ENCODE measurements at places on chromosomes 5 and 9. TPM values are rescaled to one million over a fixed set of nuclear protein-coding genes. Genes with fewer than 3 reads are reported as not detected.

DNA sequence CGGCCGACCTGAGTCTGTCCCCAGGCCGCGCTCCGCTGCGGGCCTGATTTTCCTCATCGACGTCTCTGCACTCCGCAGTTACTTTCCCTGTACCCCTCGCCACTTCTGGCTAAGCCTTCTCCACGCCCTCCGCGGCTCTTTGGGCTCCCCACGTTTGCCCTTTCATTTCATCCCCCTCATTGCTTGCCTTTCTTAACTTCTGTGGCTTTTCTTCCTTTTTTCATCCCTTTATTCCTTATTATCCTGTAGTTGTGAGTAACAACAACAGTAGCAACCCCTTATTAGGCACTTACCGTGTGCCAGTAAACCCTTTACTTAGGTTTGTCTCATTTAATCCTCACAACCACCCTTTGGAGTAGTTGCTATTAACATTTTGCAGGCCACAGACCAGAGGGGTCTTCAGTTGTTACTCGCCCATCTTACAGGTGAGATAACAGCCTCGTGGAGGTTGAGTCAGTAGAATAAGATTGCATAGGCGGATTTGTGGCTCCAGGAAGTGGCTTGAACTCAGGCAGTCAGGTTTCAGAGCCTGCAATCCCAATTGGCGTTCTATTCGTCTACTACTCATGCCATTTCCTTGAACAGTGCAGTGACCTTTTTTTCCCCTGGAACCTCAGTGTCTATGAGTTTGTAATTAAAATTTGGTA is 724 bp downstream of the TCERG1 start:
- H3K27me3 ChIP-seq, result no peaks in the 10 kb centered on the region
- peak overlapping the region; percentile 93 for H3K4me3 ChIP-seq
- H3K4me1 ChIP-seq, result peaks cover 15% of the 10 kb centered on the region
- H3K27ac ChIP-seq, result peak overlapping the region; percentile 87
- no peak for DNase-seq

DNA sequence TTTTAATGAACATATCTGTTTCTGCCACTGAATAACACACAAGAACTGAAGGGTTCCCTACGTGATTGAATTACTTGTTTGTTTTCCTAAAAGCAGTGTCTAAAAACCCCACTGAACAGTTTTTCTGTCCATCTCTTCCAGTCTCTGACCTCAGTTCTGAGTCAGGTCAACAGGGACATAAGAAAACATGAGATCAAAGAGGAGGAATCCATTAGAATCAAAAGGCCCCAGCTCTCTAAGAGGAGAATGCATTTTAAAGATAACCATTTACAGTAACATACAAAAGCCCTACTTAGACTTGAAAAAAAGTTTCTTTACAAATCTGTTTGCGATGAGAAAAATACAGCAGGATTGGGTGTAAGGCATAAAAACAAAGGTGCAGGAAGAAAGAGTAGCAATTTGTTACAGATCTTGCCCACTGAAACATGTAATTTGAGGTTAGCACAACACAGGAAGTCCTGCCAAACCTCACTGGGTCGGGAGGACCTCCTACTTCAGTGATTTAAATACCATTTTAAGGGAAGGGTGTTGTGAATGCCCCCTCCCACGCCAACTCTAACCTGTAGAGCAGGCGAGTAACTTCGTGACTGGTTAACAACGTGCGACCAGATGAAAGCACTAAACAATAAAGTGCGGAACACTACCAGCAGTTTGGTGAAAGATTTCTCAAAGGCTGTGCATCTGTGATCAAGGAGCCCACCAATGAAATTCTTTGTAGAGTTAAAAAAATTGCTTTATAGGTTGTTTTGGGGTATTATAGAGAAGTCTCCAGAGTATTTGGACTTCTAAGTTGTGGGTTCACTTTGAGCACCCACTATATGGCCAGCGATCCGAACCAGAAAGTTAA is 1.3 kb downstream of the QSOX2 start:
- H3K27me3 ChIP-seq, result no peaks in the 10 kb centered on the region
- H3K27ac ChIP-seq, result no peak overlapping the region
- DNase-seq, result no peak
- H3K4me1 ChIP-seq, result peaks cover 12% of the 10 kb centered on the region

DNA sequence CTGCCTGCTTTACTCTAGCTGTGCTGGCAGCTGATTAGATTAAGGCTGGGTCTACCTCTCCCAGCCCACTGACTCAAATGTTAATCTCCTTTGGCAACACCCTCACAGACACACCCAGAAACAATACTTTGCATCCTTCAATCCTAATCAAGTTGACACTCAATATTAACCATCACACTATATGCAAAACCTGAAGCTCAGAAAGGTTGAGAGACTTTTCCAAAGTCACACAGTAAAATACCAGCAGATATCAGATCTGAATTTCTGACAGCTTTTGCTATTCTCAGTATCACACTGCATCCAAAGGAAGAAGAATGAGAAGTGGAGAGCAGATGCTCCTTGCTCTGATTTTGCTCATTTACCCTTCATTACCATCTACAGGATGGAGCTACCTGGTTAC is 114.9 kb upstream of the RANBP3L start:
- no peak for DNase-seq
- no peaks in the 10 kb centered on the region for H3K27me3 ChIP-seq
- H3K36me3 ChIP-seq, result no peaks in the 10 kb centered on the region
- no peak overlapping the region for H3K27ac ChIP-seq

ELOVL7 gene
- 6.2 TPM for total RNA-seq

- H3K27me3 ChIP-seq, result no peaks in the 10 kb centered on the region
- H3K4me1 ChIP-seq, result peaks cover 14% of the 10 kb centered on the region
- no peaks in the 10 kb centered on the region for H3K36me3 ChIP-seq
Observed at GRCh38 chr9:130680836-130681768, 12.5 kb upstream of the EXOSC2 start.

DNA sequence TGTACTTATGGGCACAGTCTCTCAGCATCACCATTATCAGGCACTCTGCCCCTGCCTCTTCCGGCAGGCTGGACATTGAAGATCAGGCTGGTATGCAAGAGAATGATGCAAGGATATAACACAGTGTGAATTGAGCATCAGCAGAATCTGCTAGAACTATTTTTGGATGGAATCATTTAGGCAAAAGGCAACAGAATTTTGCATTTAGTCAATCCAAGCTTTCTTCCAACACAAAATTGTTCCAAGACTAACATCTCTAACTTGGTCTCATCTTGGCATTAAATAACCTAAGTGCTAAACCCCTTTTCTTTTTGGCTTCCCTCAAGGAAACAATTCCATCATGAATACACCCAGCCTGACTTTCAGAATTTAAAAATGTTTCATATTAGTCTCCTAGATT is 339.9 kb downstream of the PRELID2 start:
- H3K36me3 ChIP-seq, result no peaks in the 10 kb centered on the region
- H3K4me3 ChIP-seq, result no peak overlapping the region
- no peaks in the 10 kb centered on the region for H3K4me1 ChIP-seq
- no peaks in the 10 kb centered on the region for H3K27me3 ChIP-seq
- no peak for DNase-seq

DNA sequence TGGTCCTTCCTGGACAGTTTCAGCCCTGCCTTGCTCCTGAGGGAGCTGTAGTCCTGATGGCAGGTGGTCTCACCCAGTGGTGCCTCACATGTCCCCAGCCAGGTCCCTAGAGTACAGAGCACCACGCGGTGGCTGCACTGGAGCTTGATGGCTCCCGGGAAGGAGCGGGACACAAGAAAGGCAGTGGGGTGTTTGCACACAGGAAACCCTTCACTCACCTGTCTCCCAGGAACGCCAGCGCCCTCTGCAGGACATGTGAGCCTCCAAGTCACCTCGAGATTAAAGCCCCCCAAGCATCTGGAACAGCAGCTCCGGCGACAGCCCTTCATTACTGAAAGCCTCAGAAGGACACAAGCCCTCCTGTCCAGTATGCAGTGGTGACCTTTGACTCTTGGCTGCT is 19.9 kb upstream of the TMEM250 start:
- DNase-seq, result no peak
- no peak overlapping the region for H3K4me3 ChIP-seq
- no peak overlapping the region for H3K27ac ChIP-seq
- no peaks in the 10 kb centered on the region for H3K36me3 ChIP-seq

GRCh38 chr5:103232393-103232999 is 26.1 kb upstream of the MACIR start:
- H3K36me3 ChIP-seq, result no peaks in the 10 kb centered on the region
- H3K27me3 ChIP-seq, result no peaks in the 10 kb centered on the region
- no peak overlapping the region for H3K27ac ChIP-seq
- peak; percentile 34 for DNase-seq
- no peaks in the 10 kb centered on the region for H3K4me1 ChIP-seq
- no peak overlapping the region for H3K4me3 ChIP-seq

CD180 gene
- total RNA-seq, result 4.8 TPM

DNA sequence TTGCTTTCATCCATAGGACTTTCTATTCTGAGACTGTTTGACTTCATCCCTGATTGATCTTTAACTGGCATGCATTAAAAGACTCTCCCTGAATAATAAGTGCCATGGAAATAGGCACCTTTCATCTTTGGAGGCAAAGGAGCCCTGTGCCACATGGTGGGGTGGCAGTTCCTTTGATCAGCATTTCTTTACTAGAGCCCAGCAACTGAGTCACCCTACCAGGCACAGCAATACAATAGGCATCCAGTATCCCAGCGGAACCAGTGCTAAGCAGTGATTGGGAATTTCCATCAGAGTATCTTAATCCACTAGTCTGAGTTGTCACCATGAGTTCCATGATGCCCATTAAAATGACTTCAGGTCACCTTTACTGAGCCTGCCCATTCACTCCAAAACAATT is 476.1 kb upstream of the MPDZ start:
- no peak overlapping the region for H3K27ac ChIP-seq
- DNase-seq, result no peak
- no peaks in the 10 kb centered on the region for H3K4me1 ChIP-seq
- H3K27me3 ChIP-seq, result no peaks in the 10 kb centered on the region
- no peak overlapping the region for H3K4me3 ChIP-seq
- no peaks in the 10 kb centered on the region for H3K36me3 ChIP-seq

GRCh38 chr5:67886761-67887160 is 328.8 kb upstream of the PIK3R1 start:
- H3K27me3 ChIP-seq, result no peaks in the 10 kb centered on the region
- no peak for DNase-seq
- no peak overlapping the region for H3K4me3 ChIP-seq
- no peaks in the 10 kb centered on the region for H3K36me3 ChIP-seq
- H3K27ac ChIP-seq, result no peak overlapping the region

TNFAIP8 gene
- total RNA-seq, result 14.7 TPM

- DNase-seq, result no peak
- H3K36me3 ChIP-seq, result no peaks in the 10 kb centered on the region
- H3K27ac ChIP-seq, result no peak overlapping the region
- peaks cover 17% of the 10 kb centered on the region for H3K4me1 ChIP-seq
- H3K4me3 ChIP-seq, result no peak overlapping the region
Observed at GRCh38 chr5:154709368-154710305, 45.5 kb upstream of the LARP1 start.

PLEKHG4B gene
- total RNA-seq, result 4.0 TPM

DNA sequence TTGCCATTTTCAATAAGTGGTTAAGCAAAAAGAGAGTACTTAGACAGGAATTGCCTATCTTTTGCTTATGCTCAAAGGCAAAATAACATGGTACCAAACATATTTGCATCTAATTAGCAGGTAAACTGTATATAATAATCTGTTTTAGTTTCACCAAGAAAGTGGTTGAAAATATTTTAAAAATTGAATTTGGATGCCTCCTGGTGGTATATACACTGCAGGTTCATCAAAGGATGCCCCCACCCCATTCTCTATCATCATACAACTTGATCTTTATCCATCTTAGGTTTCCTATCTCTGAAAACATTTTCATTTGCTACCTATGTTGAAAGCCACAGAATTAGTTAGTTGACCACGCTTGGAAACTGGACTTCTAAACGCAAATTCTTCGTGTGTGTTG is 47.0 kb upstream of the MROH2B start:
- H3K27ac ChIP-seq, result no peak overlapping the region
- DNase-seq, result no peak
- H3K4me3 ChIP-seq, result no peak overlapping the region
- no peaks in the 10 kb centered on the region for H3K4me1 ChIP-seq
- no peaks in the 10 kb centered on the region for H3K36me3 ChIP-seq
- H3K27me3 ChIP-seq, result no peaks in the 10 kb centered on the region

LCN9 gene
- not detected for total RNA-seq

GRCh38 chr9:135992486-135993408 is 31.6 kb upstream of the UBAC1 start:
- DNase-seq, result peak; percentile 93
- no peaks in the 10 kb centered on the region for H3K36me3 ChIP-seq
- H3K27ac ChIP-seq, result peak overlapping the region; percentile 95
- no peaks in the 10 kb centered on the region for H3K27me3 ChIP-seq
- H3K4me3 ChIP-seq, result no peak overlapping the region

OR1J2 gene
- not detected for total RNA-seq

- H3K27ac ChIP-seq, result no peak overlapping the region
- no peak for DNase-seq
- no peaks in the 10 kb centered on the region for H3K36me3 ChIP-seq
- no peaks in the 10 kb centered on the region for H3K4me1 ChIP-seq
- no peak overlapping the region for H3K4me3 ChIP-seq
Observed at GRCh38 chr5:71705421-71705820, 13.7 kb upstream of the CARTPT start.

Measured in upper lobe of left lung (tissue), 6 donors.